ENCODE measurements at places on chromosomes 6 and 20.
A peak's percentile ranks its signal among the peaks of the same experiment; 100 is the strongest.

DNA sequence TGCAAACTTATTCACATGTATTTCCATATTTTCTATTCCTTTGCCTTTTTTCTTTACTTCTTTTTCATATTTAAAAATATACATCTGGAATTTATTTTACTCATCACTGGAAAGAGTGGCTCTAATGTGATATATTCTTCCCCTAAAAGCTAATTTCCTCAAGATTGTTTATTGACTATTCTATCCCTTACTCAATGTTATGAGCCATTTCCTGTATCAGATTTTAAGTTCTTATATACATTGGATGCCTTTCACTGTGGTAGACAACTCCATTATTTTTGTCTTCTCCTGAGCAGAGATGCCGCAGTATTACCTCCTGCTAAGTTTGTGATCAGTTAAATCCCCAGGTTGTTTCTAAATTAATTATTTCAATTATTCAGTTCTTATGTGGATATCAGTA is 418.4 kb upstream of the JAG1 start:
- DNase-seq = no peak

DNA sequence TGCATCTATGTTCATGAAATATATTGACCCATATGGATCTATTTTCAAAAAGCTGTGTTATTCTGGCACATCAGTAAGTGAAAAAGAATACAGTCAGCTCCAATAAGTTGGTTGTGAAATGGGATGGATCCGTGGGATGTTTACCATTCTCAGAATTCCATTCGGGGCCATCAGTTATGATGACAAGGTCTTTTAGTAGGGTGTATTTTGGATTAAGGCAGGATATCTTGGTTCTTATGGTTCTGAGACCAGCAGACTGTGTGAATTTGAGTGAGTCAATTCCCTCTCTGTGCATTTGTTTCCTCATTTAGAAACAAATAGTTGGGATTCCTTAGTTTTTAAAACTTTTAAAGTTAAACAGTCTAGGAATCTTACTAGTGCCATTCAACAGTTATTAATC is 287.4 kb downstream of the CD109 start:
- no peak for DNase-seq

GRCh38 chr6:35055891-35056290 is 85.2 kb downstream of the TCP11 start:
- no peak for DNase-seq

DNA sequence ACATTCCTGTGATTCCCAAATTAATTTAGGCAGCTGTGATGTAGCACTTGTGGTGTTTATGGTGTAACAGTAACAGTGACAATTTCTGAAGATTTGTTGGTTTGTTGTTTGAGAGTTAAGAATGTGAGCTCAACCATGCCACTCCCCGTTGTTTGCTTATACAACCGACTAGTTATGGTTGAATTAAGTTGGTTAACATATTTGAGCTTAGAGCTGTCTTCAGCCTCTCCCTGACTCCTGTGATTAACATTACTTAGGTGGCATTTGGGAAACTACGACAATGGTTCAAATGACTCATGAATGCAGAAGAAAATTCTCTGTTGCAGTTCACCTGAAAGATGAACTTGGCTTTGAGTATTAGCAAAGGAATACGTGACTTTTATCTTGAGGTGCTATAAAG is 35.9 kb upstream of the PRL start:
- no peak for DNase-seq

GRCh38 chr6:142845624-142846458 is 99.1 kb downstream of the HIVEP2 start:
- DNase-seq = peak; percentile 50

DNA sequence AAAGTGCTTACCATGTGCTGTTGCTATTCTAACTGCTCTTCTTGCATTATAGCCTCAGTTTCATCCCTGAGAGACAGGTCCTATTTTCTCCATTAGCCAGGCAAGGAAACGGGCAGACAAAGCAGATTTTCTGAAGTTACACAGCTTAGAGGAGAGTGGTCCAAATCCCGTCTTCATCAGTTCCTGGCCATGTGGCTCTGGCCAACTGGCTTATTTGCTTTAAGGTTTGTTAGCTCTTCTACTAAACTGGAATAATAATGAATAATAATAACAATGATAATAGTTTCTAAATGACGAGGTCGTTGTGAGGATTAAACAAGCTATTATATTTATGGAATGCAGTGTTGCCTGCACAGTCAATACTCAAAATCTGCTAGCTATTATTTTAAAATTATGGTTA is 35.8 kb upstream of the BCAS1 start:
- DNase-seq = no peak

GRCh38 chr20:61494763-61495575 is 242.9 kb downstream of the CDH4 start:
- no peak for DNase-seq

DNA sequence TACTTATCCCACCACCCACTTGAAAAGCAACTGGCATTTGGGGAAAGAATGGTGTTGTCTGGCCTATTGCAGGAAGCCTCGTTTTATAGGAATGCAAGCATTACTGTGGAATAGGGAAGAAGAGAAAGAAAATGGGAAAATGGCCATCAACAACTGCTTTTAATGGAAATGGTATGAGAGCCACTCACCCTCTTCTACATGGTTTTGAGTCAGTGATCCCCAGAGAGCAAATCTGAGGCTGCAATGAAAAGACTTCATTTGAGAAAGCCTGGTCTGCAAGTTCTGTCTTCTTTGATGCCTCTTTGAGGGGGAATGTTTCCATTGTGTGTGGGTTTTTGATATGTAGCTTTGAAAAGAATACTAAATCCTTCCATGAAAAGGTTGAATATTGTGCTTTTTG is 172.3 kb upstream of the HDDC2 start:
- no peak for DNase-seq

DNA sequence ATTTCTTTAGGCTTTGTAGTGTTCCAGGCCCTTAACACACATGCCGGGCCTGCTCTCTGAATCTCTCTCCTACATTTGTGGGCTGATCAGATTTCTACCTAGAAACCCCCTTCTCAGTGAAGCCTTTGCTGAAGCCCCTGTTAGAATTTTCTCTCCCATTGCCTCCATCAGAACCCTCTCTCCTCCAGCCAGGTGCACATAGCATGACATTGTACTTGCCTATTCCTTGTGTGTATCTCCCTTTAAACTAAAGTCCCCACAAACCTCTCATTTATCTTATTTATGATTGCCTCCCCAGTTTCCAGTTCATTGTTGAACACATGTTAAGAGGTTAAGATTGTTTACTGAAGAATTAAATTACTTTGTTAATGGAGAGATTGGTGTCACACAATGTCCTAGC is 325.5 kb upstream of the CITED2 start:
- no peak for DNase-seq

DNA sequence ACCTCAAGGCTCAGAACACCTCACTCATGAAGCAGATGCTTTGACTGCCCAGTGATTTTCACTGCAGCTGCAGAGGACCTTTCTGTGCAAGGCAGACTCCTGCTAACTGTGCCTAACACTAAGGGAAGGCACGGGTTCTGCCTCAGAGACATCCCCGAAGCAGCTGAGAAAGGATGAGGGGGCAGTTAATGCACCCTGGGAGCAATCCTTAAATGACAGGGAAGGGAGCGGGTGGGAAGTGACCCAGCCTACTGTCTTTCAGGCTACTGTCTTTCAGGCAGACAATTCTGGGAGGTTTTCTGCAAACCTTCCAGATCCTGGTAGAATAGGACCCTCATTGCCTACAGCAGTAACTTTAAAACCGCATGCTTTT is 55.3 kb downstream of the NDUFAF5 start:
- DNase-seq = no peak

GRCh38 chr6:139515511-139515910 is 141.1 kb upstream of the CITED2 start:
- DNase-seq = no peak

DNA sequence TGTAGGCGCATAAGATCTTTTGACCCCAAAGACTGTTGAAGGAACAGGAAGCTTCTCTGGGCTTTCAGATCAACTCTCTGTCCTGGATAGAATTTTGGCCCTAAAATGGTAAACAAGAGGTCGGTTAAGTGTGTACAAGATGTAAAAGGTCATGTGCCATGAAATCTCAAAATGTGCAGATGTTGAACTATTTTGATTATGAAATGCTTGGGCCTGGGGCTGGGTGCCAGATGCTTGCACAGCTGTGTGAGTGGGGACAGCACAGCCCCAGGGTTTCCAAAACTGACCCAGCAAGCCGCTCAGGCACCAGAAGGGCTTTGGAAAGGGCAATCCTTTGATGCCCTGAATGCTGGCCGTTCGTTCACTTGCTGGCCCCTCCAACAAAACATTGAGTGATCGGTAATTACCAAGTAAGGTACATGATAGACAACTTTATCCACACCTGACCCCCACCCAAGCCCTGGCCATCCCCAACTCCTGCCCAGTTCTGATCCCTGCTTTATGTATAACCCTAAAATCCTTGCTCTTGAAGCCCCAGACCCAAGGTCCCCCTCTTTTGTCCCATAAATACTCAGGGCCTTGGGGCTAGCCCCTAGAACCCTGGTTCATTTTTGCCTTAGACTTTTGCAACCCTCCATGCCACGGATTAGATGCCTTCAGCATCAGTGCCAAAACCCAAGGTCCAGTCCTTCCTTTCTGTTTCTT is 1.9 kb downstream of the TMEM239 start:
- no peak for DNase-seq

GRCh38 chr20:59667981-59668515 is 63.7 kb downstream of the PHACTR3 start:
- DNase-seq = no peak

DNA sequence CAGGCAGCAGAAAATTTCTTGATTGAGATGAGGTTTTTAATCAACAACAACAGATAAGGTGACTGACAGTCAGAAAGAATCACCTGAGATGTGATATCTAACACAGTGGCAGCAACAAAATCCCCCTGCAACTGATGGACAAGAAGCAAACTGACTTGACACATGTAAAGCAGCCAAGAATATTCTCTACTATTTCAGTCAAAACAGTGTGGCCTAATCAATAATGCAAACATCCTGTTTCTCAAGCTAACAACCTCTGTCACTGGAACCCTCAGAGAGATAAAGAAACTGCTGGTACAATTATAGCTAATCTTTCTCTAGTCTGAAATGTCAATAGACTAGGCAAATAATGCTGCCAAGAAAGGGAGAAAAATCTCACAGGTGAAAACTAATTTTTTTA is 4.6 kb upstream of the CGA start:
- no peak for DNase-seq

GRCh38 chr20:14568225-14568624 is 230.8 kb upstream of the FLRT3 start:
- no peak for DNase-seq

DNA sequence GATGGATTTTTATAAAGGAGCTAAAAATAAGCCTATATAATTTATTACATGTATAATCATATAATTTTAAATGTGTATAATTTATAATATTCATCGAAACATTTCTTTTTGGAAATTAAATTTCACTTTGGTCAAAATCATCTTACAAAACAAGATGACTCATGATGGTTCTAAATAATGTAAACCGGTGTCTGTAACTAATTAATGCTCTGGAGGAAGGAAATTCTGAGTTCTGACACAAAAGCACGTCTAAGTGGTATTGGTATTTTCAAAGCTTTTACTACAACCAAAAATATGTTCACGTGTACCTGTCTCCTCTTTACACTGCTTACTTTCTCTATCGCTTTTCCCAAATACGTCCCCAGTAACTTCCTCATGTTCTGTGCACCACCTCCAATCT is 134.1 kb downstream of the MTHFD1L start:
- no peak for DNase-seq

- DNase-seq = no peak
These were observed 15.1 kb downstream of the ADGRG6 start for GRCh38 chr6:142316791-142317368.

GRCh38 chr20:46222521-46223007 is 85.7 kb downstream of the CDH22 start:
- DNase-seq = no peak

- DNase-seq = no peak
These were observed 514.5 kb downstream of the PREX1 start for GRCh38 chr20:48313324-48313723.

- DNase-seq = peak; percentile 77
These were observed at the start of gene LRP11 for GRCh38 chr6:149863698-149864577. Gene LRP11 (minus strand): TSS chr6:149864359. CDS start chr6:149864020, 339 bp downstream.

DNA sequence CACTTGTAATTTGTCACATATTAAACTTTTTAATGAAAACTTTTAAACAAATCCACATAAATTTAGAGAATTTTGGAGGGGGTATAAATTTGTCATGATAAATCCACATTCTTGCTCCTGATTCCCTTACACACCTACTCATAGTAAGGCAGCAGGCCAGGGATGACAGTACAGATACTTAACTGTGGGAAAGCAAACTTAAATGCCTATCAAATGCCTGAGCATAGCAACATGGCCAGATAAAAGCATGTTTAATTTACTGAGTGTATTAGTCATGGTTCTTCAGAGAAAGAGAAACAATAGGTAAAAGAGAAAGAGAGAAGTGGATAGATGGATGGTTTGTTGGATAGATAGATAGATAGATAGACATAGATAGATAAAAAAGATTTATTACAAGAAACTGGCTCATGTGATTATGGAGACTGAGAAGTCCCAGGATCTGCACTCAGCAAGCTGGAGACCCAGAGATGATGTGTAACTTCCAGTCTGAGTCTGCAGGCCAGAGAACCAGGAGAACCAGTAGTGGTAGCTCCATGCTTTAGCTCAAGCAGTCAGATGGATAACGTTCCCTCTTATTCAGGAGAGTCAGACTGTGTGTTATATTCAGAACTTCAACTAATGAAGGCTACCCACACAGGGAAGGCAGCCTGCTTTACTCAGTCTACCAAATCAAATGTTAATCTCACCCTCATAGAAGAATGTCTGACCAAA is 15.9 kb upstream of the ADGRF1 start:
- DNase-seq = no peak

GRCh38 chr6:106206905-106207304 is 118.7 kb downstream of the ATG5 start:
- no peak for DNase-seq

DNA sequence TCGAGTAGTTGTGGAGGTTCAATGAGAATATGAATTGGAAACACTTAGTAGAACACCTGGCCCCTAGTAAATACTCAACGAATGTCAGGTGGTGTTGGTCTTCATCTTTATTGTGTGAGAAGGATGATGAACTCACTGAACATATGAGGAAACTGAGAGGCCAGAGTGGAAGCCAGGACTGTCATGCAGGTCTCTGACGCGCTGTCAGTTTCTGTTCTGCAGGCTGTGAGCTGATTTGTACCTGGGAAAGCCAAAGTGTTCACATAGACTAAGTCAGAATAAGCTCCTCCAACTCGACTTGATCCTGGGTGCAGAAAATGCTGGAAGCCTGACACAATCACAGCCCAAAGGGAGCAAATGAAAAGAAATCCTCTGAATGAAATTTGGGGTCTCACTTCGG is 222.2 kb downstream of the LY86 start:
- no peak for DNase-seq
